ENCODE measurements at places on chromosomes 11 and 22.

DNA sequence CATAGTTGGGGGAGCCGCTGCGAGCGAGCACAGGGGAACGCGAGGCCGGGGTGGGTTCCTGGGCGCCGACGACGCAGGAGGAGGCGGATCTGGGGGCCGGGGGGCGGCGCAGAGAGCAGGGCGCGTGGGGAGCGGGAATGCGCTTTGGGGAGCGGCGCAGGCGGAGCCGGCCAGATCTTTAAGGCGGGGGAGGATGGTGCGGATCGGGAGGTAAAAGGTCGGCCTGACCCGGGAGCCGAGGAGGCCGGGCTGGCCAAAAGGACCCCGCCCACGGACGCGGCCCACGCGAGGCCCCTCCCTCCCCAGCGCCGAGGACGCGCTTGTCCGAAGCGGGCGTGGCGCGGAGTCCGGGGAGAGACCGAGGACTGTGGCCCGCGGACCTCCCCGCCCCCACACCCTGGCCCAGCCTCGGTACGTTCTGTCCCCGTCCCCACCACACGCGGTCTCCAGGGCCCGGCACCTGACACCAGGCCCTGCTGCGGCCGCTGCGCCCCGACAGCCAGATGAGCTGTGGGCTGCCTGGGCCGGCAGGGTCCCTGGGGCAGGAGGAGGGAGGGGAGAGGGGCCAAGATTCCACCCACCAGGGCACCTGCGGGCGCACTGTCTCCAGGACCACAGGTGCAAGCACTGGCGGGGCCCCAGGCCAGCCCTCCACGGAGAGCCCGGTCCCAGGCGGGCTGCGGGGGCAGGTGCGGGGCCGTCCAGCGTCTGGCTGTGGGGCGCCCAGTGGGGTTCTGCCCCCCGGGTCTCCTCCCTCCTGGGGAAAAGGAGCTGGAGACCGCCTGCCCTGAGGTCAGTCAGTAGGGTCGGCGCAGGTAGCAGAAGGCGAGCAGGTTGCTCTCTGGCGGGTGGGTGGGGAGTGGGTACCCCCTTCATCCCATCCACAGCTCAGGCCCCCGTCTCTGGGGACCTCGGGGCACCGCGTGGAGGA, 10.9 kb downstream of the PIM3 start:
- DNase-seq: peak; percentile 92

GRCh38 chr11:127806501-127806900, 780.9 kb downstream of the ETS1 start:
- no peak for DNase-seq

DNA sequence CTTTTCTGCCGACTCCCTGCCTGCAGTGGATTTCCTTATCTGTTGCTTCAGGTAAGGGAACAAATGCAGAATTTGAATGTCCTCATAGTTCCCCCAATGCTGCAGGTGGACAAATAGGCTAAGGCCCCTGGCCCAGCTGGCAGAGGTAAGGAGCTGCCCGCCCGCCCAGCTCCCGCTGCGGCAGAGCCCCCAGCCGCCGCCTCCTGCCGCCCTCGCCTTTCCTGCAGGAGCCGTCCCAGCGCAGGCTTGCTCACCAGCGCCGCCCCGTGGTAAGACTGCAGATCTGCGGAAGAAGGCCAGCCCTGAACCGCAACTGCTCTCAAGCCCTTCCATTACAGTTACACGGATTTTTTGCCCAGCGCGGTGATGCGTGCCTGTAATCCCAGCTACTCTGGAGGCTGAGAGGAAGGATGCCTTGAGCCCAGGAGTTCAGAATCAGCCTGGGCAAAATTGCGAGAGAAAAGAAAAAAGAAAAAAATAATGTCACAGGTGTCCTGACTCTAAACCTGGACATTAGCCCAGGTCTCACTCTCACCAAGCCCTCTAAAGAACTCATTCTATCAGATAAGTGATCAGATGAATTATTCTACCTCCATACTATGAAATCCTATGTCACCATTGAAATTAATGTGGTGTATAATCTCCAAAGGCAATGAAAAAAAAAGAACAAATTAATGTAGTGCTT, 51.2 kb upstream of the EMID1 start:
- peak; percentile 86 for DNase-seq

GRCh38 chr11:79668575-79668974, 227.7 kb upstream of the TENM4 start:
- DNase-seq: peak; percentile 26

DNA sequence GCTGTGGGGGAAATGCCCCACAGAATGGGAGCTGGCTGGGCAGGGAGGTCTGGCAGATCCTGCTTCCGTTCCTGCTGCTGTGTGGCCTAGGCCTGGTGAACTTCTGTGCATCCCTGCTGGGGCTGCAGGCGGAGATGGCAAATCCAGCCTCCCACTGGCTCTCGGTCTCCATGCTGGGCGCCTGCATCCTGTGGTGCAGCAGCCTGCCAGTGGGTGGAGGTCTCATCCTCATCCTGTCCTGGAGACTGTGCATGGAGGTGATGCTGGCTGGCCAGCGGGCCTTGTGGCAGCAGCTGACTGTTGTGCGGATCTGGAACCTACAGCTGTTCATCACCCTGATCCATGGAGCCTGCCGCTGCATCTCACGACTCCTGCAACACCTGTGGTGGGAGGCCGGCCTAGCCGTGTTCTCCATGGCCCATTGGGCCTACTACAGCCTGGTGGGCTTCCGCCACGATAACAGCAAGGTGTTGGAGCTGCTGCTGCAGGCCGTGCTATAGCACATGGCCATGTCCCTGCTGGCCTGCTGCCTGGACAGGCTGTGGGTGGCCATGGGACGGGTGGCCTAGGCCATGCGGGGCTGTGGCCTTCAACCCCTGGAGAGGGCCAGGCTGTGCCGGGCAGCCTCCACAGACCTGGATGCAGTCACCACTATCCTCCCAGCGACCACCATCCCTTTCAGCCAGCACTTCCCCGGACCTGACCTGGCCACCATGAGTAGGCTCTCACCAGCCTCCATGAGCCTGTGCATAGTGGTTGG, 8.8 kb upstream of the RPL3 start:
- DNase-seq: no peak

- DNase-seq: no peak
Observed at GRCh38 chr11:102064316-102064715, 17.1 kb downstream of the CFAP300 start.

DNA sequence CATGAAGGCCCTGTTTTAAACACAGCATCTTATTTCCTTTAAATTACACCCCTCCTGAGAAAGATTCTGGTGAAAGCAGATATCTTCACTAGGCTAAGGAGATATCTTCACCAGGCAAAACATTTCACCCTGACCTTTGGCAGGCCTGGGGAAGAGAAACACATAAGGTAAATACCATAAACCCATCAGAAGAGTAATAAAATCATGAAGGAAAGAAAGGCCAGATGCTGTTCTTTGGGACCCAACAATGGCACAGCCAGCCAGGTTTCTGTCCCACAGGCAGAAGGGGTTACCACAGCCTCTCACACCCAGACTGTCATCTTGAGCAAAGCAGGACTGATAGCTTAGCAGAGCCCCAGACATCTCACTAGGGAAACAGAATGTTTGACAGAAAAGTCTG, 125.4 kb downstream of the CCDC34 start:
- DNase-seq: no peak

- DNase-seq: no peak
Observed at GRCh38 chr11:69385832-69386427, 92.0 kb downstream of the MYEOV start.

DNA sequence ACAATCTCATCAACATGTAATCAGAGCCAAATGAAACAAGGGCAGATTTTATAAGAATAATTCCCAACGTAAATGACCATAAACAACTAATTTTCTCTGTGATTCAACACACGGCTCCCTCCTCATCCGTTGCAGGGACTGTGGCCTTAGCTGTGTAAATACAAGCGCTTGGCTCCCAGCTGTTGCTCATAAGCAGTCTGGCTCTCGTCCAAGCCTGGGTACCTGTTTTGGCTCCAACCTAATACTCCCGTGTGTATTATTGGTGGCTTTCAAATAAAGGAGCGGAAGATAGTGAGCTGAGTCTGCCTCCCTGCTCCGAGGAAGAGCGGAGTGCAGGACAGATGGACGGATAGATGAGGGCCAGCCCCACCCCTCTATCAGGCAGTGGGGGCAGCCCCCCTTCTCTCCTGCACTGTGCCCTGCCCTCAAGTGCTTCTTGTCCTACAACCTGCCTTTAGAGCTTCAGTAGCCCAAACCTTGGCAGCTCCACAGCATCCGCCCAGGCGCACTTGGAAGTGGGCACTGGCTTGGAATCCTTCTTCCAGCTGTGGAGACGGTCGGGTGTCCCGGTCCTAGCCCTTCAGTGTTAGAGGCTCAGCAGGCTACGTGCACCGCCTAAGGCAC, 670.9 kb downstream of the BRD1 start:
- DNase-seq: no peak

DNA sequence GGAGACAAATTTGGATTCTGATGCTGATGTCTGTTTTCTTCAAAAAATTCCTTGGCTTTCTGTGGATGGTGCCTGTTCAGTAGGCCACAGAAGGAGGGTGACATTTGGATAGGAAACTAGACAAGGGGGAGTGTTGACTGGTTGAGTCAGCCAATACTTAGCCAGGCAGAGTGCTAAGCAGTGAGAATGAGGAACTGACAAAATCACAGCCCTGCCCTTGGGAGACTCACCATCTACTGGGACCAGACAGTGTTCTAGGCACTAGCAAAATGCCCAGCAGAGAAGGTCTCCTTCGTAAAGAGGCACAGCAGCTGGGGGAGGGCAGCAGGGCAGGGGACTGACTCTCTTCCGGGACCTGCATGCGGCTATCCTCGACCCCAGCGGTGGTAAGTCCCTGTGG, 190.2 kb downstream of the DSCAML1 start:
- DNase-seq: no peak

DNA sequence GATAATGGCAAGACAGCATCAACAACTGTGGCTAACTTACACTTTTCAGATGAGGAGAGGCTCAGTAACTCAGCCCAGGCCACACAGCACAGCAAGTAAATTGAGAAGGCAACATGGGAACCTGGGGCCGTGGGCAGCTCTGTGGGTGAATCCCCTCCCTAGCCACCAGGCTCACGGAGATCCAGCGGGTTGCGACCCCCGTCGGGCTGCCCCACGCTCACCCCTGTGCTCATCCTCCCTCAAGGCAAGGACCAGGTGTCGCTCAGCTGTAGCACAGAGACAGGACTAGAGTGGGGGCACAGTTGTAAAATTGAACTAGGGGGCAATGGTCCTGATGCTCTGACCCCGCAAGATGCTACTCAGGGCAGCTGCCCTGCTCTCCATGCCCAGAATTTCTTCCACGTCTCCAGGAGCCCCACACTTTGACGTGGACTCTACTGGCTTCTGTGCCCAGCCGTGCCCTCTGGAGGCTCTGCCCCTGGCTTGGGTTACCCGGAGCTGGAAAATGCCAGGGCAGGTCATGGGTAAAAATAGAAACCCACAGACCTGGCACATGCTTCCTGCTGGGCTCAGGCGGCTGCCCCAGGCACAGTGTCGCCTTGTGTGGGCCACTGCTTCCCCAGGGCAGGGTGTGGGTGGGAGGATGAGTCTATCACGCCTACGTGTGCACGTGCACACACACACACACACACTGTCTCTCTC, 9.0 kb downstream of the TUBA8 start:
- peak; percentile 78 for DNase-seq

GRCh38 chr11:7851391-7851790, 54.6 kb upstream of the OR5P2 start:
- no peak for DNase-seq

DNA sequence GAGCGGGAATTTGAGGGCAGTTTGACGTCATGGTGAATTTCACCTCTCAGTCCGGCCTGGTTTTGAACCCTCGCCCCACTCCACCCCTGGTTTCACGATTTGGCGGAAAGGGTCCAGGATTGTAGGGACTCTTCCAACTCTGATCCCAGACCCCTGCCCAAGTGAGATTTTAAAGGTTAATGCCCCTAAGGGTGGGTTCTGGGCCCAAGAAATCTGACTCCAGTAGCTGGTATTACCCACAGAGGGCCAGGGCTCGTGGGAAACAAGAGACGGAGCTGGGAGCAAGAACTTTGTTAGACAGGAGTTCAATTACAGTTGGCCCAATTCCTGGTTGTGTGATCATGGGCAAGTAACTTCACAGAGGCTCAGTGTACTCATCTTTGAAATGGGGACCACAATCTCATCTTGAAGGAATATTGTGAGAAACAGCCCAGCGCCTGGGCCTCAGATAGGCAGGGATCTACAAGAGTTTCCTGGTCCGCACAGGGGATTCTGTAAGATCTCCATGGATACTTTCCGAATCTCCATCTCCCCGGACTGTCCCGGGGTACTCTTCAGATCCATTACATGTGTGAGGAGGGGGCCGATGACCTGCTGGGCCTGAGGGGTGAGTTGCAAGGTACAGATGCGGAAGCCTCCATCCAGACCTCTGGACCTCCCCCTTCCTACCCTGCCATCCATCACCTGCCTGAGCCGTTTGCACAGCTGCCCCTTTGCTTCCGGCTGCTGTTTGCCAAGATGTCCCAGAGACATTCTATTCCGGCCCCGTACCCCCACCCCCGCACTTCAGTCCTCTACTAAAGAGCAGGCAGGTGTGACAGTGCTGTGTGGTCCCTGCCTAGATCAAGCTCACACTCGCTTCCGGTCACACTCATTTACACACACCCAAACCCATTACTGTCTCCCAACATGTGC, 687 bp upstream of the CALCA start:
- DNase-seq: no peak

Data from left ventricle myocardium superior (tissue), 1 donor.